ENCODE measurements at places on chromosomes 13 and 19. TPM values are rescaled to one million over a fixed set of nuclear protein-coding genes. Genes with fewer than 3 reads are reported as not detected.

GRCh38 chr19:46303691-46304397 is 7.0 kb downstream of the HIF3A start:
- DNase-seq = no peak

DNA sequence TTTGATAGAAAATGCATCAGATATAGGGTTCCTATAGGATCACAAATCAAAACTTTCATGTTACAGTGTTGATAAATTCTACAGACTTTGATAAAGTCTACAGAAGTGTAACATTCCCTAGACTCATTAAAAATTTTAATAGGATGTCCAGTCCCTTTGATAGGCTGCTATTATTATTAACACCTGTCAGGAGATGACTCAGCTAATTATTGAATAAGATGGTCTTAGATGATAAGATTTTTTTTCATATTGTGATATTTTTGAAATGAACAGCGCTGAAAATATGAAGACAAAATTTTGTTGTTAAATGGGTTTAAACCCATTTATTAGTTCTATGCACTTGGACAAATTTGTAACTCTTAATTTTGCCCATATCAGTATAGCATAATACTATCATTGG is 356.8 kb upstream of the SLITRK1 start:
- DNase-seq = no peak

GRCh38 chr19:46631481-46631880 is 4.5 kb downstream of the GNG8 start:
- DNase-seq = no peak

DNA sequence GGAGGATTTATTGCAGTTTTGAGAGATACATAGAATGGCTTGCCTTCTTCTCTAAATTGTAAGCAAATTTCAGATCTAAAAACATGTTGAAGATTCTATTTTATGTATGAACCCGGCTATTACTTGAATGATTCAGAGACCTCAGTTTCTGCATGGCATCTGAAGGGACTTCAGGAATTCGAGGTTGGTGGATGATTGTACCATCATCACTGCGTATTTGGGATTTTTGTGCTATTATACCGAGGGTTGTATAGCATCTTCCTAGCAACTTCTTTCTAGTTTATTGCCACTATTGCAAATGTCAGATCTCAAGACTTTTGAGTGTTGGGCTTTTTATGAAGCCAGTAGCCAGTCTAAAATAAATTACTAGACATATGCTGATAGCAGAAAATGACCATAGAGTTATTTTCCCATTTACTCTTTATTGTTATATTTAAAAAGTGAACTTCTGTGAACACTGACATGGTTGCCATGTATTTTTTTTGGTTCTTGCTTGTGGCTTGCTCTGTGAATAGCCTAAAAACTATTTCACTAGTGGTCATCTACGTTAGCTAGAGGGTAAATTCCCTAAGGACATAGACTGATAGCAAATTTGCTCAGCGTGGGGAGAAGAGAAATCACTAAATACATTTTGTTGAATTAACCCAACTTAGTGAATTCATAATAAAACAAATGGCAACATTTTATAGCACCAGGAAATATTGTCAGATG is 70.6 kb upstream of the KLF12 start:
- DNase-seq = peak; percentile 85

- DNase-seq = peak; percentile 83
Observed at GRCh38 chr19:5953680-5954213, 24.2 kb downstream of the RANBP3 start.

DNA sequence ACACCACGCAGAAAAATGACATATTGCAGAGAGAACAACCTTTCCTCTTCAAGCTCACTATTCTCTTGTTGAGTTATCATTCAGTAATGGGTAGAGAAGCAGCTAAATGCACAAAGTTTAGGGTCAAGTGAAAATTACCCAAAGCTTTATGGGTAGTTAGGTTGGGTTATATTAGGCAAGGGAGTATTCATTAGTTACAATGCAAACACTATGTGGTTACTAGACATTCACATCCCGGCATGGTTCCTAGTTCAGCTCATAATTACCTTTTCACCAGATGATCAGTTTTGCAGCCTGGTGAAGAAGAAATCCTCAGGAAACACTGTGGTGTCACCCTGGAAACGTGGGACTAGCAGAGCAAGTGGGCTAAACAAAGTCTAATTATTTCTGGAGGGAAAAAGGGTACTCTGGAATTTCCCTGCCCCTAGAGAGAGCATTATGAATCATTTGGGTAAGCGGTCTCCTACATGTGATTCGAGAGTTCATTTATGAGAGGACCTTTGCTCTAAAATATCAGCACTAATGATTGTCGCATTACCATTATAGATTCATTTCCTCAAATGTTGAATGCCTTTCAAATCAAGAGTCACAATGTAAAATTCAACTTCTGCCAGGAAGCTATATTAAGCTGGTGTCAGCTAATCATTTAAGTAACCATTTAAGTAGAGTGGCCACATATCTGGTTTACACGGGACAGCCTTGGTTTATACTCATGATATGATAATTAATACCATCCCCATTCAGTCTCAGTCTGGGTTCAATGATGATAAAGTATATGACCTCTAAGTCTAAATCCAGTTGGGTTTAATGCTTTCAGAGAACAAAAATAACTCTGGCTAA is 1208.0 kb downstream of the DIAPH3 start:
- no peak for DNase-seq

DNA sequence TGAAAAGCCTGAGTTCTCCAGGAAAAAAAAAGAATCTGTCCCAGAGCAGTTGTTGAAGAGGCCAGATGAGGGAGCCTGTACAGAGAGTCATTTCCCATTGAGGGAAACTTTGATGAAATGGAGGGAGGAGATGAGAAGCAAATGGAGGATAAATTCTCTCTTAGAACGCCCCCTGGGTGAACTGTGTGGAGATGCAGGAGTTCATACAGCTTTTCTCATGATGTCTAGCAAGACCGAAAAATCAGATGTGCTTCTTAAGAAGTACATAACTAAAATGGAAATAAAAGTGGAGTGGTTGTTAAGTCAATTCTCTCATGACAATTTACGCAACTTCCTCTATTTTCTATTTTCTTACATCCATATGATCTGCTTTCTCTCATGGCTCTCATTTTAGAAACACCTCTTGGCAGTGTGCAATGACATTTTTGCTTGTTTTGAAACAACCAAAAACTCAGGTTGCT is 1263.1 kb downstream of the PCDH9 start:
- peak; percentile 5 for DNase-seq

DNA sequence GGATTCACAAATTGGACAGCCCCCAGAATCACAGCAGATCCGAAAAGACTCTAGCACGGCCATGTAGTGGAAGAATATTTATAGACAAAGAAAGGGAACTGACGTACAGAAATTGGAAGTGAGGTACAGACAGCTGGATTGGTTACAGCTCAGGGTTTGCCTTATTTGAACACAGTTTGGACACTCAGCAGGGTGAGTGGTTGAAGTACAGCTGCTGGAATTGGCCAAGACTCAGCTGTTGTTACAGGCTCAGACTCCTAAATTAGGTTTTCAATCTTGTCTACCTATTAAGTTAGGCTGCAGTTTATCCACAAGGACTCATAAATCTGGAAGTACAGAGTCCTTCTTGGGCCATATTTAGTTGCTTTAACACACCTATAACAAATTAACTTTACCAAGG is 5.8 kb upstream of the CFAP97D2 start:
- DNase-seq = no peak

DNA sequence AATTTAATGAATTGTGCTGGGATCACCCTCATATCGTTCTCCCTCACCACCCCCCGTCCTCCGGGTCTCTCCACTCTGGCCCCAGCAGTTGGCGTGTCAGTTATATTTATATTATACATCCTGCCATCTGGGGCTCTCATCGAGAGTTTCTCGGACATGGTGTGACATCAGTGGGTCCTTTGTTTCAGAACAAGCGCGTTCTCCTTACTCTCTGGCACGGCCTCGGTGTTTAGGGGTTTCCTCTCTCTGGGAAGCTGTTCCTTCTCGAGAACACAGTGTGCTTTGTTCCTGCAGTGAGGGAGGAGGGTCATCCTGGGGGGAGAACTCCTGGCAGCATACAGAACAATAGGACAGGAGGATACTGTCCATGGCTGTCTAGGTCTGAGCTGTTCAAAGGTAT is 9.8 kb upstream of the MCF2L start:
- no peak for DNase-seq

GRCh38 chr13:29125934-29126424 is 305.8 kb downstream of the MTUS2 start:
- no peak for DNase-seq

GRCh38 chr13:111623208-111623607 is 302.8 kb downstream of the TEX29 start:
- DNase-seq = no peak

- DNase-seq = peak; percentile 89
Observed at GRCh38 chr19:1248139-1248785, at the start of gene MIDN. MIDN (plus strand) TSS chr19:1248583; CDS start chr19:1250297, 1,714 bp downstream.

DNA sequence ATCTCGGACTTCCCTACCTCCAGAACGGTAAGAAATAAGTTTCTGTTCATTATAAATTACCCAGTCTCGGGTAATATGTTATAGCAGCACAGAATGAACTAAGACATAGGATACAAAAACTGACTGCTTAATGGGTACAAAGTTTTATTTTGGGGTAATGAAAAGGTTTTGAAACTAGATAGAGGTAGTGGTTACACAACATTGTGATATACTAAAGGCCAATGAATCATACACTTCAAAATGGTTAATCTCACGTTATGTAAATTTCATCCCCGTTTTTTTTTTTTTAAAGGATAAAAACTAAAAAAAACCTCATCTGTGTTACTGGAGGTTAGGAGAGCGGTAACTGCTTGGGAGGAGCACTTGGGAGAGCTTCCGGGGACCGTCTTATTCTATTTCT is 23.5 kb downstream of the AKT2 start:
- DNase-seq = no peak

GRCh38 chr19:12828494-12828893 is 5.9 kb downstream of the RTBDN start:
- DNase-seq = peak; percentile 52

GRCh38 chr13:98508280-98508679 is 68.6 kb downstream of the STK24 start:
- peak; percentile 62 for DNase-seq

GRCh38 chr19:36225219-36225892 is 10.4 kb downstream of the ZNF146 start:
- DNase-seq = peak; percentile 81

DNA sequence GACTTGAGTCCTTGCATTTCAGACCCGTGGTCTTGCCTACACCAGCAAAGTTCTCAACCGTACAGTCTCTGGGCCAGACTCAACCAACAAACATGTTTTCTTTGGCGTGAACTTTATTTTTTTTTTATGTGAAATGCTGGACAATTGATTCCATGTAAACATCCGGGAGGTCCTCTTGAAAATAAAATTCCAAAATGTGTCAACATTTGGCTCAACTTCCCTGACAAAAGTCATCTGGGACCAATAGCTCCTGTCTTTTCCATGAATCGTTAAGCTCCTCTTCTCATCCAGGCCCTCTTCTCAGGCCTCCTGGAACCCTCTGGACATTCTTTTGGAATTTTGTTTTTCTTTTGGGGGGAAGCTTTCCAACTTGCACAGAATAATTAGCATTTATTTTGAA is 2.7 kb downstream of the ALDH16A1 start:
- no peak for DNase-seq

DNA sequence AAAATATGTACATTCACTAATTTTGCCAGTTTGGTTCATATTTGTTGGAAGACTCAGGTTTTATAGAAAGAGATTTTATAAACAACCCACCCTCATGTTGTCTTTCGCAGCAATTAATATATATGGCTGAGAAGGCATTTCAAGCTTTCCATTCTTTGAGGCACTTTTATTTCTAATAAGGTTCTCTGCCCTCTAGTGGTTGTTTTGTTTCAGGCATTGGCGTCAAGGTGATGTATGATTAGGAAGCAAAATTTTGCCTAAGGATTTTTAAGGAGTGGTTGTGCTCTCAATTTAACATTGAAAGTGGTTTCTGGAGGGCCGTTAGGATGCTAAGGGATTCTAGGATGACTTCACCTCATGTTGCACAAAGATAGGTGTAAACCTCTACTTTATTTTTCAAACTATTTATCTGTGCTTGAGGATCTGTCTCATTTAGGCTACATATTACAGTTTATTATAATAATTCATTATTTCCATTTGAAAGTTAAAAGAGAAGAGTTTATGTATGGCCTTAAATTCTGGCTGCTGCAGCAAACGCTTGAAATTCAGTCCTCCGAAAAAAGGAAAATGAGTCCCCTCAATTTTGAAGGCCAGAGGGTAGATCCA is 35.9 kb downstream of the OXGR1 start:
- peak; percentile 35 for DNase-seq

DNA sequence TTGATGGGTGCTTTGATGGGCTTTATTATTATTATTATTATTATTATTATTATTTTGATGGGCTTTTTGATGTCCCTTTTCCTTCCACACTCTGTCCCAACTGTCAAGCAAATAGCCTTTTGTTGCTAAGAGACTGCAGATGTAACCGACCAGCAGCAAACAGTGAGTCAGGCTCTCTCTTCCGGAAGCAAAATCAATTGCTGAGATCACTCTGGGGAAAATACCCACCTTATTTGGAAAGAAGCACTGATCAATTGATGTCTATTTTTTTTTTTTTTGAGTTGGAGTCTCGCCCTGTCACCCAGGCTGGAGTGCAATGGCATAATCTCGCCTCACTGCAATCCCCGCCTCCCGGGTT is 2.9 kb downstream of the LDLR start:
- peak; percentile 74 for DNase-seq

DNA sequence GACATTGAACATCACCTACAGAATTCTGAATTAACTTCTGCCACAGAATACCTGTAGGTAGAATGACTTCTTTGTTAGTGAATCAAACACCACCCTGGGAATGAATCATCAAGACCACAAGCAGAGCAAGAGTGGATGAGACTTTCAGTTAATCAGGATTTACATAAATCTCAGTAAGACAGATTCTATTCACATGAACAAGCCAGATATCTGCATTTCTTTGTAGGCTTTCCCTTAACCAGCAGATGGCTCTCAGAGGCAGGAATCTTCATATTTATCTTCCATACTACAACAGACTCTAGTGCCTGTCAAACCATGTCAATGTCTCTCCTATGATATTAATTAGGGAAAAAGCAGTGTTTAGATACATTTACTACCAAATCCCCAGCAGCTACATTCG is 412.1 kb downstream of the KLF12 start:
- peak; percentile 81 for DNase-seq

DNA sequence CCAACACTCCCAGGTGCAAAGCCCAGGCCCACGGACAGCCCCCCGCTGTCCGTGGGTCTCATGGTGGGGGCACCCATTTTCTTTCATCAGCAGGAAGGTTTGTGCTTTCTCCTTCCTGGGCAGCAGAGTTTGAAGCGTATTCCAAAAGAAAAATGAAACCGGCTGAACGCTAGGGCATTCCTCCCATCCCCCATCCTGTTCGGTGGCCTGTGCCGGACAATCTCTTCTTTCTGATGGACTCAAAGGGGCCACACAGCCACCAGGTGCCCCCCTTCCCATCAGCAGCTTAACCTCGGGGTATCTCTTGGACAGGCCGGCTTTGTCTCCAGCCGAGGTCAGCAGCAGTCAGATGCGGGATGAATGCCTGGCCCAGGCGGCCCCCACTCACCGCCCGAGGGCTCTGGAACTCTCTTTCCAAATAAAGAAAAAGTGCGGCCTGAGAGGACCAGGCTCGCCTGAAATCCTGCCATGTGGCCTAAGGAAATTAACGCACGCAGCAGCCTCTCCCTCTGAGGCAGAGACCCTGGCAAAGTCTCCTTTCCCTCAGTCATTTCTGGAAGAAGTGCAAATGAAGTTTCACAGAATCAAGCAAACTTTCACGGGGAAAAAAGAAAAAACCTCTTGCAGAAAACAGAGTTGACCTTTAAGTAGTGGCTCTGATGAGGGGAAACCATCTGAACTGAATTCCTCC is 67.8 kb downstream of the RASA3 start:
- DNase-seq = peak; percentile 67

LENG8 gene
- total RNA-seq = 8.6 TPM

CAPS gene
- 0.96 TPM for total RNA-seq

RASAL3 gene
- not detected for total RNA-seq

ZNF66 gene
- total RNA-seq = 0.69 TPM

SHC2 gene
- total RNA-seq = not detected

NLRP4 gene
- 0.05 TPM for total RNA-seq
